ENCODE measurements at places on chromosomes 7 and 10.

DNA sequence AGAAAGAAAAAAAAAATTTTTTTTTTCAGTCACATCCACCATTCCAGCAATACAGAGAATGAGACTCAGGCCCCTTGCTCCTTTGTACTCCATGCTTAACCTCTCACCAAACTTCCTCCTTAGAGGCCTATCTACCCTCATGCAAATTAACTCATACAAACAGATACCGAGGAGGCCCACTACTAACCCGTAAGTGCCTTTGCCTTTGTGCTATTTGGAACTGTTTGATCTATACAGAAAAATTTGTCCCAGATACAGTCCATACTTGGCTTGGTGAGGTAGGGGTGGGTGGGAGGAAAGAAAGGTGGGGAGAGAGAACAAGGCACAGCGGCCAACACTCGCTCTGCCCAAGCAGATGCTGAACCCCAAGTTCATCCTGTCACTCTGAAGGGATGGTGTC lies 87.8 kb upstream of the DUSP5 start:
- no peak for DNase-seq

DNA sequence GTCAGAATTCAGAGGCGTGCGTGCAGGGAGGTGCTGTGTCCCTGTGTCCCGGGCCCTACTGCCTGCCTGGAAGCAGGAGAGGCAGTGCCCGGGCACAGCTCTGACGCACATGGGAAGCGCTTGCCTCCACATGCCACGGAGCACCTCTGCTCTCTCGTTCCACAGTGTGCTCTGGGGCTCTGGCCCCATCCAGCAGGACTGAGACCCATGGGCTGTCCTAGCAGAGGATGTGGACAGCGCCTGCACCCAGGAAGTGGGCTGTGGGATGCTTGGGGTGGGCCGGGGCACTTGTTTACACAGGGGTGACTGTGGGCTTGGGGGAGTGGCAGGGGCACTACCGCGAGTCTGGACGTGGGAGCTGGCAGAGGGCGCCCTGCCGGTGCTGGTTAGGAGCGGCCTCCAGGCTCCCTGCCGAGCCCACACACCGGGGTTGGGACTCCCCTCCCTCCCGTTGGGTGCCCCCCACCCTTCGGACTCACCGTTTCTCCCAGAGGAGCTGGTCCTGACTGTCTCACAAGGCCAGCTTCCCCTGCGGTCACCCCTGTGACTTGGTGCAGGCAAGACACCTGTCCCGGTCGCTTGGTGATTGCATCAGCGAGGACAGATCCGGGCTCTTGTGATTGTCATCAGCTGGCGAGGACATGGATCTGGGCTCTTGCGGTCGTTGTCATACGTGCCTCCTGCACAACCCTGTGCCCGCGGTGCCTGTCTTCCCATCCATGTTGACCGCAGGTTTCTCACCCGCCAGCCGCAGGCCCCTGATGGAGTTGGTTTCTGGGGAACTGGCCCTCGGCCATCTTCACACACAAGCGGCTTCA lies 83.1 kb downstream of the NKX6-2 start:
- no peak for DNase-seq

DNA sequence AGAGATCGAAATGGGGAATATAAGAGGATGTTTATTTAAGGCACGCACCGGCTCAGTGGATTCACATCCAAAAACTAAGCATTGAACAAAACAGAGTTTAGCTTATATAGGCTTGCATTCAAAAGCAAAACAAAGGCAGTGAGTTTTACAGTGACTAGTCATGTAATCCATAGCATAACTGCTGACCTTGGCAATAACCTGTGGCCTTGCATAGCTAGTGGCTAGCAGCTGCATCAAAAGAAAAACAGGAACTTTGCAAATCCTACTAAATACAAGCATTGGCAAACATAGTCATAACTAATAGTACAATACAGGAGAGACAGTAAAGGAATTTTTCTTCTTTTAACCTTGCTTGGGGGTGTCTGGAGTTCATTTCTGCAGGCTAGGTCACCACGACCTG lies 9.7 kb upstream of the ZNF485 start:
- no peak for DNase-seq

GRCh38 chr10:101218351-101219138 lies 10.7 kb downstream of the LBX1 start:
- DNase-seq, result no peak

Data from CD4-positive, alpha-beta T cell treated with Interleukin-10 for 1 hour (primary cell).